ENCODE measurements at places on chromosomes 13 and 19. TPM values are rescaled to one million over a fixed set of nuclear protein-coding genes. Genes with fewer than 3 reads are reported as not detected.

DNA sequence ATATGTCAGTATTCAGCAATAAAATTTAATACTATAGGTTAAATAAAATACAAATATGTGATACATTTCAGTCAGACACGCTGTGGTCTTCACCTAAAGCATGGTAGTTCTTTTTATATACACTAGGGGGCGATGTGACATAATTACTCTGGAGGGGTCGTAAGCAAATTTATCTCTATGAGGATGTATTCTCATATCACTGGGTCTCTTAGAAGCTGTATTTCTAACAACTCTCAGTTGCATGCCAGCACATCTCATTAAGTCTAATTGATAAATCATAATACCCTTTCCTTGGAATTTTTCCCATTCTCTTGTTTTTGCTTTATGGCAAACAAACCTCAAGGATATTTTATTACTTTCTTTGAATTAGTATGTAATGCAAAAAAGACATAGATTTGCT is 3.9 kb upstream of the PCDH17 start:
- H3K4me3 ChIP-seq, result no peak overlapping the region
- H3K27ac ChIP-seq, result no peak overlapping the region
- H3K4me1 ChIP-seq, result peaks cover 2% of the 10 kb centered on the region
- H3K36me3 ChIP-seq, result no peaks in the 10 kb centered on the region

- no peak overlapping the region for H3K4me3 ChIP-seq
- peaks cover 32% of the 10 kb centered on the region for H3K27me3 ChIP-seq
- H3K36me3 ChIP-seq, result no peaks in the 10 kb centered on the region
- no peak overlapping the region for H3K27ac ChIP-seq
These were observed 2.7 kb downstream of the AMER2 start for GRCh38 chr13:25169356-25169755.

GRCh38 chr13:110938662-110939421 is 24.0 kb upstream of the ANKRD10 start:
- no peak for DNase-seq
- peaks cover 1% of the 10 kb centered on the region for H3K4me1 ChIP-seq
- no peak overlapping the region for H3K27ac ChIP-seq
- H3K36me3 ChIP-seq, result no peaks in the 10 kb centered on the region
- H3K4me3 ChIP-seq, result no peak overlapping the region
- no peaks in the 10 kb centered on the region for H3K27me3 ChIP-seq

- peaks cover 4% of the 10 kb centered on the region for H3K4me1 ChIP-seq
- no peaks in the 10 kb centered on the region for H3K27me3 ChIP-seq
These were observed 19.3 kb downstream of the PPP1R12C start for GRCh38 chr19:55097864-55098715.

DNA sequence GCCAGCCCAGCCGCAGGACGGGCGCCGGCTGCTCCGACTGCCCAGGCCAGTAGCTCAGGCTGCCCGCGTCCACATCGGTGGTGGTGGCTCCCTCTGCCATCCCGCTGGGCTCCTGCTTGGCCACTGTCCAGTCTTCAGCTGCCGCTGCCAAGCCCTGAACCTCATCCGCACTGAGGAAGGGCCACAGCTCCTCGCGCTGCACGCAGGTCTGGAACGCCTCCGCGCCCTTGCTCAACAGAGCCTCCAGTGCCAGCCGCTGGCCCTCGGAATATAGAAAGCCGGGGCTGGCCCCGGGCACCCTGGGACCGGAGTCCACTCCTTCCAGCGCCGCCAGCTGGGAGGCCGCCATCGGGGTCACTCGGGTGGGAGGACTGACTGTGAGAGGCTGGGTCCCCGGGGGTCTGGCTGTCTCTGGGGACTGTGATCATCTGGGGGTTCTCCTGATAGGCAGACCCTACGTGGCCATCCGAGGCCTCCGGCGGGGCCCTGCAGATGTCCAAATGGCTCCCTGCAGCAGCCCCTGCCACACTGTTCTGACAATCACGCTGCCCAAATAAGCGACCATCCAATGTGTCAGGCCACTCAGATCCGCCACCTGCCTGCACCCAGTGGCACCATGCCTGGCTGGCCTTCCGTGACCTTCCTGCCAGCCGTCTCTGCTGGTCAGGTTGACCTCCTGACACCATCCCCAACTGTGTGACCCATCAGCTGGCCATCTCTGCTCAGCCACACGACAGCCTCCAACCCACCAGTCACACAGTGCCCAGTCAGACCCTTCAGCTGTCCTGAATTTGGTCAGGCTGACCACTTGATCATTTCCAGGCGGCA is 1.6 kb downstream of the FAM83E start:
- no peak for DNase-seq
- peaks cover 12% of the 10 kb centered on the region for H3K4me1 ChIP-seq
- no peak overlapping the region for H3K4me3 ChIP-seq
- H3K27ac ChIP-seq, result no peak overlapping the region
- no peaks in the 10 kb centered on the region for H3K27me3 ChIP-seq
- peaks cover 28% of the 10 kb centered on the region for H3K36me3 ChIP-seq

DNA sequence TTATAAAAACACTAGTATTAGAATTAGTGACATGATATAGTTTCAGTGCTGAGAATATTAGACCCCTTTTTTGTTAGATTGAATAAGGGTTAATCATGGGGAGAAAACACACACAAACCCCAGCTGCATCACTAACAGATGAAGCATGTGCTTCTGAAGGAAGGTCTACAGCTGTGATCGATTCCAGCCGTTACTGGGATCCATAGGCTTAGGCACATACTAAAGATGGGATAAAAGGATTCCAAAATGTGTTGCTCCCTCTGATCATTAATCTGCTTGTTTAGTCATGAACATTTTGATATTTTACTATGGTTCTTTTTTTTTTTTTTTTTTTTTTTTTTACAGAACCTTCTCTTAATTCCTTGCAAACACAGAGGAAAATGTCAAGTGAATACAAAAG is 1591.3 kb downstream of the EFNB2 start:
- DNase-seq, result no peak
- no peak overlapping the region for H3K27ac ChIP-seq
- no peaks in the 10 kb centered on the region for H3K4me1 ChIP-seq

- H3K4me3 ChIP-seq, result no peak overlapping the region
- peak overlapping the region; percentile 27 for H3K27ac ChIP-seq
- peak; percentile 71 for DNase-seq
- peaks cover 19% of the 10 kb centered on the region for H3K36me3 ChIP-seq
These were observed 5.5 kb upstream of the PTGER1 start for GRCh38 chr19:14480700-14481079.

- H3K4me1 ChIP-seq, result no peaks in the 10 kb centered on the region
- H3K27ac ChIP-seq, result no peak overlapping the region
- no peaks in the 10 kb centered on the region for H3K36me3 ChIP-seq
These were observed 114.9 kb downstream of the PCCA start for GRCh38 chr13:100203696-100204367.

DNA sequence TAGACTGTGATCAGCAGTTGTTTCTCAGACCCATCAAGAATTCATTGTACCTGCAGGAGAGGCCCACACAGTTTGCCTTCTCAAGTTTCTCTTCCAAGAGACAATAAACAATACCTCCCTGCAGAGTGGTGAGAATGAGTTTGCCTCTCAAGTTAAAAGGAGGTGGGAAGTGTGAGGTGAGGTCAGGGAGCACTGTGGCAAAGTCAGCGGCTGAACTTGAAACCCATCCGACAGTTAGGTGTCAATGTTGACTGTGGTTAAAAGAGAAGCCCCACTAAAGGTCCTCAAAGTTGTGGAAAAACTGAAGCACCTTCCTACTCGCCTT is 72.9 kb upstream of the TSC22D1 start:
- DNase-seq, result no peak
- no peaks in the 10 kb centered on the region for H3K36me3 ChIP-seq
- no peaks in the 10 kb centered on the region for H3K4me1 ChIP-seq
- no peak overlapping the region for H3K4me3 ChIP-seq

DNA sequence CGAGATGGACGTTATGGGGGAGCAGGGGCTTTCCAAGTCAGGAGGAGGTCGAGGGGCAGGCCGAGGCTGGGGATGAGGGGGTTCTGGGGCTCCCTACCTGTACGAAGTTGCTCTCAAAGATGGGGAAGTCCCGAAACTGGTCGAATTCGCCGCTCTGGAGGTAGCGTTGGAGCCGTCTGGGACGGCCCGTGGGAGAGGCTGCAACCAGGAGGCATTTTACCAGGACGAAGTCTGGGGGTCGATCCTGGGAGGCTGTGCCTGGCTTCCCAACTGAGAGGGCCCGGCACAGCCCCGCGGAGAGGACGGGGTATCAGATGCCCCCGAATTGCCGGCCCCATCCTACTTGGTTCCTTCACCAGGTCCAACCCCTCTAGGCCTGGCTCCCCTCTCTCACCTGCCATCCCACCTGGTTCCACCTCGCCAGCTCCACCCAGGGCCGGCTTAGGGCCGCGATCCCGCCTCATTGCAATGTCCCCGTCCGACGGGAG is 527 bp upstream of the EMC10 start:
- no peaks in the 10 kb centered on the region for H3K4me1 ChIP-seq
- DNase-seq, result no peak
- H3K27me3 ChIP-seq, result no peaks in the 10 kb centered on the region

The COL5A3 gene
- total RNA-seq, result 0.77 TPM

The CAB39L gene
- total RNA-seq, result 9.4 TPM

The DMPK gene
- total RNA-seq, result 44.9 TPM

The ZNF729 gene
- not detected for total RNA-seq

The PVR gene
- 98.1 TPM for total RNA-seq

Data from fibroblast of lung (primary cell).